ENCODE measurements at places on chromosomes 13 and 19. TPM values are rescaled to one million over a fixed set of nuclear protein-coding genes. Genes with fewer than 3 reads are reported as not detected.

DENND1C gene
- total RNA-seq = not detected

TICAM1 gene
- total RNA-seq = 0.96 TPM

SLC8A2 gene
- 0.61 TPM for total RNA-seq

LYPD3 gene
- 0.89 TPM for total RNA-seq

ZNF534 gene
- not detected for total RNA-seq

ZIC5 gene
- 6.7 TPM for total RNA-seq

FAM32A gene
- 84.4 TPM for total RNA-seq

ZNF708 gene
- 24.6 TPM for total RNA-seq

LILRB3 gene
- total RNA-seq = not detected

SMARCA4 gene
- total RNA-seq = 363 TPM

LILRA2 gene
- not detected for total RNA-seq

CFD gene
- total RNA-seq = not detected

TMEM255B gene
- total RNA-seq = 2.4 TPM

ZNF835 gene
- 0.11 TPM for total RNA-seq

KIR3DL1 gene
- total RNA-seq = not detected

VN1R2 gene
- total RNA-seq = not detected

ZNF221 gene
- total RNA-seq = 14.3 TPM

Measured in neural crest cell (in vitro differentiated cells).